AML-193 (cell line): ENCODE measurements at places on chromosomes 5 and 9.

GRCh38 chr5:4514067-4514648, 626.0 kb upstream of the ADAMTS16 start:
- DNase-seq = no peak

- DNase-seq = no peak
Observed at GRCh38 chr9:115232181-115232774, 114.3 kb upstream of the TNC start.

- no peak for DNase-seq
Observed at GRCh38 chr5:99706160-99706559, 777.4 kb upstream of the CHD1 start.

DNA sequence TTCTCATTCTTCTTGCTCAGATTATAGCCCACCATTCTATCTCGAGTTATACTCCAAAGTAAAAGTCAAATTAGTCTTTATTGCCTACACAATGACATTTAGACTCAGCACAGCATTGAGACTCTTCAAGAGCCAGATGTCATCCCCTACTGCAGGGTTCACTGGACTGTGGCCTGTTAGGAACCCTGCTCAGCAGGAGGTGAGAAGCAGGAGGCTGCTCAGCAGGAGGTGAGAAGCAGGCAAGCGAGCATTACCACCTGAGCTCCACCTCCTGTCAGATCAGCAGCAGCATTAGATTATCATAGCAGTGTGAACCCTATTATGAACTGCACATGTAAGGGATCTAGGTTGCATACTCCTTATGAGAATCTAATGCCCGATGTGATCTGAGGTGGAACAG, 12.7 kb upstream of the LIFR start:
- DNase-seq = no peak

- no peak for DNase-seq
Observed at GRCh38 chr5:115788440-115788839, 28.0 kb downstream of the CDO1 start.

GRCh38 chr9:125949703-125950460, 202.7 kb downstream of the PBX3 start:
- DNase-seq = no peak
